ENCODE measurements at places on chromosomes 16 and 17.

GRCh38 chr17:82882715-82883418 is 43.0 kb upstream of the ZNF750 start:
- H3K27me3 ChIP-seq: no peaks in the 10 kb centered on the region
- no peak overlapping the region for H3K4me3 ChIP-seq
- H3K4me1 ChIP-seq: peaks cover 18% of the 10 kb centered on the region
- H3K27ac ChIP-seq: no peak overlapping the region
- no peaks in the 10 kb centered on the region for H3K36me3 ChIP-seq

DNA sequence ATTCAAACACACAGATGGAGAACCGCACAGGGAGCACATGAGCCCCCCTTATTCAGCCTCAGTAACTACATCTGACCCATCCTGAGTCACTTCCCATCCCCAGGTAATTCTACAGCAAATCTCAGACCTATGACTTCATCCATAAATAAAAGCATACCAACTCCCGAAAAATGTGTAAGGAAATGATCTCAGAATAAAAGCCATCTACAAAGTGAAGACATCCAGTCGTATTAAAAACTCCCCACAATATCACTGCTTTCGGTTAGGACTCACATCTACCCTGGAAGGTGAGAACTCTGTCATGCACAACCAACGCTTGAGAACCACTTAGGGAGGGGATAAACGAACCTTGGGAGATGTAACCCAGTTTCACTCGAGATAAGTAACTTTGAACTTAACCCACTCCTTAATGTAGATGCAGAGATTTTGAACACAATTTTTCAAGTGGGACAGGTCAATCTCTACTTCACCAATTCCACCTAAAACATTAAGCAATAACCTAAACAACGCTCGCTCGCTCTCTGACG is 1.3 kb downstream of the USP36 start:
- peaks cover 14% of the 10 kb centered on the region for H3K4me1 ChIP-seq
- H3K27me3 ChIP-seq: no peaks in the 10 kb centered on the region
- no peak for DNase-seq
- H3K4me3 ChIP-seq: peak overlapping the region; percentile 97

DNA sequence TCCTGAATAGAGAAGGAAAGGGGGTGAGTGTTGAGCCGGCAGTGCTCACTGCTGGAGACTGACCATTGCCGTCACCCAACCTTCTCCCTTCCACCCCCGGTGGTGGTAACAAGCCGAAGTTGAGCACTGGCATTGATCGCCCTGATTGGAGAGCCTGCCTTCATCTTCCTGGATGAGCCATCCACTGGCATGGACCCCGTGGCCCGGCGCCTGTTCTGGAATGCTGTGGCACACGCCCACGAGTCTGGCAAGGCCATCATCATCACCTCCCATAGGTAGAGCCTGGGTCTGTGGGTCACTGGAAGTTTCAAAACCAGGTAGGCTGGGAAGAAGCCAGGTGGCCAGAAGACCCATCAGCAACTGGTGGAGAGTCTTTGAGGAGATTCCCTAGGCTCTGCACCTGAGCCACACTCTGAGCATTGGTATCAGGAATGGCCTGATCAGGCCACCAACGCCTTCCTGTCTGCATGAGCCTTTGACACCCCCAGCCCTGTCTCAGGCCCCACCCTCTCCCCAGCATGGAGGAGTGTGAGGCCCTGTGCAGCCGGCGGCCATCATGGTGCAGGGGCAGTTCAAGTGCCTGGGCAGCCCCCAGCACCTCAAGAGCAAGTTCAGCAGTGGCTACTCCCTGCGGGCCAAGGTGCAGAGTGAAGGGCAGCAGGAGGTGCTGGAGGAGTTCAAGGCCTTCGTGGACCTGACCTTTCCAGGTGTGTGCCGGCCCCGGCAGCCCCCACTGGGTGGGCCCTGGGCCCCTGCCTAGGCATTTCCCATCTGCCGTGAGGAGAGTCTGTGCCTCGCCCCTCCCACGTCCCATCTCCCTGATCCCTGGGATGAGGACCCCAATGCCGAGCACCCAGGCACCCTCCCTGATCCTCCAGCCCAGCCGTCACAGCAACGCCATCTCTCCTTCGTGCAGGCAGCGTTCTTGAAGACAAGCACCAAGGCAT is 4.9 kb upstream of the CCNF start:
- no peaks in the 10 kb centered on the region for H3K27me3 ChIP-seq
- peaks cover 4% of the 10 kb centered on the region for H3K4me1 ChIP-seq
- H3K27ac ChIP-seq: no peak overlapping the region
- no peak overlapping the region for H3K4me3 ChIP-seq
- no peak for DNase-seq

DNA sequence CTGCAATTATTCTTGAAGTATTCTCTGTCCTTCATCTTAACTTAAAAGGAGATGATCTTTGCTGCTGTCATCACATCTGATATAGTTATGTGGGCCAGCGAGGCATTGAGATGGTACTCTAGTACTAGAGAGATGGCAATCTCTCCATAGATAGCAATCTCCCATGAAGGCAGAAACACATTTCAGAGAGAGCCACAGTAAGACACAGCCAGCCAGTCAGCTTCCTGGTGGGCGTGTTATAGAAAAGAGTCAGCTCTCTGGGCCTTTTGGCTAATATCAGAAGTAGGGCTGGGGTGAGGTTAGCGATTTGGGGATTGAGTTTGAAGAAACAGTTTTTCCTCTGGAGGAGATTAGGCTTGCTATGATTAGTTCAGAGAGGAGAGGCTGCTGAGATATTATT is 22.6 kb upstream of the EFCAB13 start:
- H3K4me3 ChIP-seq: no peak overlapping the region
- H3K27me3 ChIP-seq: no peaks in the 10 kb centered on the region
- no peak for DNase-seq
- no peaks in the 10 kb centered on the region for H3K36me3 ChIP-seq
- no peak overlapping the region for H3K27ac ChIP-seq

DNA sequence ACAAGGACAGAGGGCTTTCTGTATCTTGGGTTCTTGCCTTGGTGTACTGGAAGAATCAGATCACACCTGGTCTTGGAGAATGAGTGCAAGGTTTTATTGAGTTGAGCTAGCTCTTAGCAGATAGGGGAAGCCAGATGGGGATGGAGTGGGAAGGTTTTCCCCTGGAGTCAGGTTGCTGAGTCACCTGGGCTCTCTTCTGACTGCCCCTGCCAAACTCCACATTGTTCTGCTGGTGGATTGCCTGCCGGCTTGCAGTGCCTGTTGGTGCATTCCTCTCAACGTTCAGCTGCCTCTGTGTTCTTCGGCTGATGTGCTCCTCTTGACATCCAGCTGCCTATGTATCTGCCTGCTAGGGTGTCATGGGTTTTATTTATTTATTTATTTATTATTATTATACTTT is 1431.1 kb downstream of the CDH8 start:
- H3K27me3 ChIP-seq: no peaks in the 10 kb centered on the region
- DNase-seq: no peak
- no peak overlapping the region for H3K27ac ChIP-seq
- H3K4me3 ChIP-seq: no peak overlapping the region
- no peaks in the 10 kb centered on the region for H3K4me1 ChIP-seq
- no peaks in the 10 kb centered on the region for H3K36me3 ChIP-seq
